A549 treated with Hydrocortisone at 1 μM for 4 hours (cell line): ENCODE measurements at places on chromosomes 13 and 19. TPM values are rescaled to one million over a fixed set of nuclear protein-coding genes. Genes with fewer than 3 reads are reported as not detected.

Gene ZNF578
- total RNA-seq, result not detected in 5 replicates

Gene FBN3
- 0.01 to 0.17 TPM in 2 of 5 replicates, not detected in the others for total RNA-seq

Gene SPRY2
- total RNA-seq, result 13.9 to 19.5 TPM (median 16.6 TPM) in 5 replicates

Gene ZNF611
- 2.3 to 4.1 TPM (median 3.1 TPM) in 5 replicates for total RNA-seq

Gene ADGRE3
- not detected in 5 replicates for total RNA-seq

Gene POP4
- 193 to 210 TPM (median 202 TPM) in 5 replicates for total RNA-seq

Gene KLF2
- total RNA-seq, result 15.4 to 33.7 TPM (median 25.2 TPM) in 5 replicates

Gene KIR2DL3
- not detected in 5 replicates for total RNA-seq

Gene KCNRG
- total RNA-seq, result 0.50 to 0.93 TPM (median 0.76 TPM) in 5 replicates

Gene APOC1
- total RNA-seq, result 94.7 to 123 TPM (median 118 TPM) in 5 replicates

Gene CYP2F1
- not detected in 5 replicates for total RNA-seq

Gene CEBPA
- total RNA-seq, result 6.1 to 9.8 TPM (median 8.2 TPM) in 5 replicates

Gene ZIC5
- 2.1 to 2.7 TPM (median 2.2 TPM) in 5 replicates for total RNA-seq

Gene ZSCAN5C
- not detected in 5 replicates for total RNA-seq

Gene RGL3
- total RNA-seq, result 0.92 to 1.8 TPM (median 1.3 TPM) in 5 replicates

Gene HSPB6
- 0.14 to 0.35 TPM (median 0.29 TPM) in 5 replicates for total RNA-seq

Gene TIMM44
- 24.2 to 28.9 TPM (median 25.6 TPM) in 5 replicates for total RNA-seq

Gene ZNF492
- total RNA-seq, result not detected in 5 replicates

Gene LGALS7B
- 0.23 to 0.69 TPM (median 0.54 TPM) in 4 of 5 replicates, not detected in the other for total RNA-seq

Gene ZNF606
- total RNA-seq, result 1.9 to 3.0 TPM (median 2.4 TPM) in 5 replicates

Gene RFPL4AL1
- total RNA-seq, result 0.28 TPM in 1 of 5 replicates, not detected in the others

Gene POU2F2
- 0.33 to 0.80 TPM (median 0.70 TPM) in 5 replicates for total RNA-seq

Gene PLPP2
- total RNA-seq, result 85.3 to 109 TPM (median 99.8 TPM) in 5 replicates

Gene KLF5
- total RNA-seq, result 34.9 to 52.4 TPM (median 49.3 TPM) in 5 replicates
